ENCODE measurements at places on chromosomes 1 and 21.

- DNase-seq: peak; percentile 40
These were observed 11.4 kb upstream of the TSPEAR start for GRCh38 chr21:44722731-44723130.

DNA sequence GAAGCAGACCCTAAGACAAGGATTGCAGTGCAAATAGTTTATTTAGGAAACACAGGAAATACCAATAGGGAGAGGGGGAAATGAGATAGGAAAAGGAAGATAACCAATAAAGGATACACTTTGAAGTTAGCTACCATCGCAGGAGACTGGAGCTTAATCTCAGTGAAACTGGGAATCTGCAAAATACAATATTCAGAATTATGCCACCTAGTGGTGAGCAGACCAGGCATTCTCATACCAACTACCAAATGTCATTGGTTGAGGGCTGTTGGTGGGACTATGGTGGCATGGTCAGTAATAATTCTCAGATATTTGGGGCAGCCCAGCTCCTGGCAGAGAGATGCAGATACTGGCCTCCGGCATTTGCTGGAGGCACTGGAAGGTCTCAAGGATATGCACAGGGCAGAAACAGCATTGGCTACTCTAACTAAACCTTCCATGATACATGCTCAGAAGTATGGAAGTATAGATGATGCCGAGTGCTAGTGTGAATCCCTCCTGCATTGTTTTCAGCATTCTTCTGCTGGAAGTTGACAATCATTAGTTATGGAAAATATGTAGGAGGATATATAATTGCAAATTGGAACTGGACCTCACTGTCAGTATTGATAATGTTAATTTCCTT, 11.8 kb upstream of the ZFP69B start:
- no peak for DNase-seq

DNA sequence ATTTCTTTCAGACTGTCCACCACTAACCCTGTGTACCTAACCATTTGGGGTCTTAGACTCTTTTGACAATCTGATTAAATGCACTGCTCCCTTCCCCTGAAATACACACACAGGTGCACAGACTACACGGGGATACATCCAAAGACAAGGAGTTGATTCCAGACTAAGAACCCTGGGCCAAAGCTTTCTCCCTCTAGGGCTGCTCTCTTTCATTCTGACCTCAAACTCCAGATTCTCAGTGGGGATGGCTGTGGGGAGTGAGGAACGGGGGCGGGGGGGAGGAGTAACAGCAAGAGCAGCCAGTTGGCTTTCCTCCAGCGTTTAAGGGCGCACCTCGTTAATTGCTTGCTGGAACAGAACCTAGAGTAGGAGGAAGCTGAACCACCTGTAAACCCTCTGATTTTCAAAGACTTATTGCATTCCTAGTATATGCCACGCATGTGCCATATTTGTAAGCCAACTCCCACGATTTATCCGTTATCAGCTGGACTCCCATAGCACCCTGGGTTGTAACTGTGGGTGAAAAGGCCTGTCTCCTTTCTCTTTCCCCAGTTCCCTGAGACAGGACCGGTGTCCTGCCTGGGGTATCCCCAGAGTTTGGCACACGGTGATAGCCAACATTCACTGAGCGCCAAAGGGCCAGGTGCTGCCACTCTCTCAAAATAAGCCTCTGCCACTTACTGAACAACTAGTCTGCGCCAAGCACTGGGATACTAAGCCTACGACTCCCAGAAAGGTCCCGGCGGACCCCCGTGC, 920 bp downstream of the MTHFR start:
- DNase-seq: peak; percentile 60

DNA sequence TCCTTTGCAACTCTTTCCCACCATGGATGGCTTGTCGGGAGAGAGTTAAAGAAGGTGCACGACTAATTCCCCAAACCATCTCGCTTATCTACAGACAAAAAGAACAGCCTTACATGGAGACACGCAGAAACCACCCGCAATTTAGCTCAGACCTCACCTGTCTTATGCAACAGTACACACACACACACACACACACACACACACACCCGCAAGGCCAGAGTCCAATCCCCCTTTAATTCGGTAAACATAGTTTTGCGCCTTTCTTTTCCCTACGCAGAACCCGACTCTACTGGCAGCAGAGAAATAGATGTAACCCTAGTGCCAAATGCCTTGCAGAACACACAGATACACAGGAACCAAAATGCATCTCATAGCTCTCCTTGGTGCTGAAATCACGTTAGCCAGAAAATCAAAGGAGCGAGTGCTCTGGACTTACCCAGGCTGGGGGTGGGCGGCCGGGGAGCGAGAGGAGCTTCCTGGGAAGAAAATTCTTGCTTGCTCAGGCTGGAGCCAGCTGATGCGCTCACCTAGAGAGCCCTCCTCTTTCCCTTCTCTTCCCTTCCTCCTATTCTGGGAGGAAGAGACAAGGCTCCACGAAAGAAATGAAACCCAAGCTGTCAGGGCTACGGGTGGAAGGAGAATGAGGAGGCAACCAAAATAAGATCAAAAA, 470 bp downstream of the TNR start:
- peak; percentile 30 for DNase-seq

- no peak for DNase-seq
These were observed 12.9 kb upstream of the CLIC4 start for GRCh38 chr1:24732186-24732885.

Measured in DMS153 (cell line).